ENCODE measurements at places on chromosomes 4 and X.

DNA sequence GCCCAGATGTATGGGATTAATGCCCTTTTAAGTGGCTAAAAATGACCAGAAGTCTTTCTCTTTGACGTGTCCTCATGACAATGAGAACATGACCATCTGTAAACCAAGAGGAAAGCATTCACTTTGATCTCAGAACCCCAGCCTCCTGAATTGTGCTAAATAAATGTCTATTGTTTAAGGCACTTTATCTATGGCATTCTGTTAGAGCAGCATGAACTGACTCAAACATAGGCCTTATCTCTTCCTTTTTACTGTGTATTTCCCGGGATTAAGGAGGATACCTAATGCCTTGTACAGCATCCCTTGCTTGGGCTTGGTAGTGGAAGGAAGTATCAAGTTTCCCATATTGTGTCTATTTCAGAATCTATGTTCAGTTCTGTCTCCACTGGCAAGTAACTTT, 47.2 kb upstream of the HS3ST1 start:
- DNase-seq = no peak

GRCh38 chrX:45537936-45538335, 337.3 kb upstream of the DIPK2B start:
- no peak for DNase-seq

GRCh38 chr4:157265281-157265680, 44.8 kb downstream of the GRIA2 start:
- no peak for DNase-seq

DNA sequence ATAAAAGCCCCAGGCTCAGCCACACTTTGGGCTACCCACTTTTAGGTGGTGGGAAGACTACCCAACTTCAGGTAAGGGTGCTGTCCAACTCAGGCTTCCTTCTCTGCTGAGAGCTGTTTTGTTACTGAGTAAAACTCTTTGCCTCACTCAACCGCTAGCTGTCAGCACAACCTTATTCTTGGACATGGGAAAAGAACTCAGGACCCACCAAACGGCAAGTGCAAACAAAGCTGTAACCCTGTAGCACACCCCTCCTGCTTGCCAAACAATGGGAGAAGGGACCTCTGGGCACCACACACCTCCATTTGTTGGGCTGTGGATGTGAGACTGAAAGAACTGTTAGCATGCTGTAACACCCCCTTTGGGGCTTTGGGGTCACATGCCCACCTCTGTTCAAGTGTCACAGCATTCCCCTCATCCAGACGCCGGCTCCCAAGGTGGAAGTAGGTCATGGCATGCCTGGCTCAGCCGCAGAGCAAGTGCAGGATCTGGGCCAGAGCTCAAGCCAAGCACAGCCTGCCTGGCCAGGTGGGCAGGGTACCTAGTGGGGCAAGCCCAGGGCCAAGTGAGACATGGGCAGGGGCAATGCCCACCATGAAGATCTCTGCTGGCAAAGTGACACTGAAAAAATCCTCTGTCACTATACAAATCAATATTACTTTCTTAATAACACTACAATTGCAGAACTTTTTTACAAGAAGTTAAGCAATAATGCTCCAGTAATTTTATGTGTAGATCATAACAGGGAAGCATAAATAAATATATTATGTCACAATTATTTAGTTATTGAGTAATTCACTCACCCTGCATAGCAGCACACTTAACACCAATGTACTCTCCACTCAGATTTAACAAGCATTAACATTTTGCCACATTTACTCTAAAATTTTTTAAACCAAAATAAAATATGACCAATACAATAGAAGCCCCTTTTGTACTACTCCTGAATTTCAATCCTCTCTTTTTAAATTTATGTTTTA, 107.2 kb downstream of the TBCK start:
- DNase-seq = no peak

DNA sequence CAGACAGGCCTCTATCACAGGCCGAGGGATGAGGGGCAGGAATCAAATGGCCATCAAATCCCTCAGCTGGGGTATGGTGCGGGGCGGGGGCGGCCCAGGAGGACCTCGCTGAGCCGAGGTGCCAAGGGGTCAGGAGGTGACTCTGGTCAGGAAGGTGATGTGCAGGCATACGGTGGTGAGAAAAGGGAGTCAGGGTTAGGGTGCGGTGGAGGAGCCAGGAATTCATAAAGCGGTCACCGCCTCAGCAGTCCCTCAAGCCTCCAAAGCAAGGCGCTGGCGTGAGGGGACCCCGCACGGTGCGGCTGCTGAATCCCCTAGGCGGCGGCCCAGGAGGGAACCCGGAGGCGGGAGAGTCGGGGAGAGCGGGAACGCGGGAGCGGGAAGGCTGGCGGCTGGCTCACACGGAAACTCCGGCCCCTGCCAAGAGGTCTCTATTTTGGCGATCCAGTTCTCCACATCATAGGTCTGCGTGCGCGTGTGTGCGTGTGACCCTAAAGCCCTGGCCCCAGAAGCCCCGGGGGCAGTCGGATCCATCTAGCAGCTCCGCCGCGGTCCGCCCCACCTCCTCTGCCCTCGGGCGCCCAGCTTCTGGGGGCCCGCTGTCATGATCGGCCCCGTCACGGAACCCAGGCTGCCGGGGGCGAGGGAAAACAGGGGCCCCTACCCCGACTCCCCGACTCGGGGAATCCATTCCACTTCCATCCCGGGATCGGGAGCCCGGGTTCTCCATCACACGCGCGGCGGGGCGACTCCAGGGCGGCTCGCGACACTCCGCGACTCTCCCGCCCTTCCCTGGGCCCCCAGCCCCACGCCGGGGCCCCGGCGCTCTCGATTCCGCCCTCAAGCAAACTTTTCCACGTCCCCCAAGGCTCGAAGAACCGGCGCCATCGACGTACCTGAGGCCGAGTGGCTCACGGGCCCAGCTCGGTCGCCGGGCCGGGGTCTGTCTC, 593 bp downstream of the ELF4 start:
- no peak for DNase-seq

DNA sequence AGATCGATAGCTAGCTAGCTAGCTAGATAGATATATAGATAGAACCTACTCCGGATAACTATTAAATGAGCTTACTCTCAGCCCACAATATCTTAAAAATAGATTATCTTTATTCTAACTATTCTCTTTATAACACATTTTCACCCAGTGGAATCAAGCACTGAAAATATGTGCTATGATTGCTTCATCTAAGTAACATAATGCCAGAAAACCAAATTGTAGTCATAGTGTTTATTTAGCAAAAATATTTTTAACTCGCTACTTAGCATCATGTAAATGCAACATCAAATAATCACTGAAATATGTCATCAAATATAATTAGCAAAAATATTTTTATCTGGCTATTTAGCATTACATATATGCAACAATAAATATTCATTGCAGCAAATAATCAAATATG, 1.5 kb downstream of the TMEM156 start:
- DNase-seq = no peak

DNA sequence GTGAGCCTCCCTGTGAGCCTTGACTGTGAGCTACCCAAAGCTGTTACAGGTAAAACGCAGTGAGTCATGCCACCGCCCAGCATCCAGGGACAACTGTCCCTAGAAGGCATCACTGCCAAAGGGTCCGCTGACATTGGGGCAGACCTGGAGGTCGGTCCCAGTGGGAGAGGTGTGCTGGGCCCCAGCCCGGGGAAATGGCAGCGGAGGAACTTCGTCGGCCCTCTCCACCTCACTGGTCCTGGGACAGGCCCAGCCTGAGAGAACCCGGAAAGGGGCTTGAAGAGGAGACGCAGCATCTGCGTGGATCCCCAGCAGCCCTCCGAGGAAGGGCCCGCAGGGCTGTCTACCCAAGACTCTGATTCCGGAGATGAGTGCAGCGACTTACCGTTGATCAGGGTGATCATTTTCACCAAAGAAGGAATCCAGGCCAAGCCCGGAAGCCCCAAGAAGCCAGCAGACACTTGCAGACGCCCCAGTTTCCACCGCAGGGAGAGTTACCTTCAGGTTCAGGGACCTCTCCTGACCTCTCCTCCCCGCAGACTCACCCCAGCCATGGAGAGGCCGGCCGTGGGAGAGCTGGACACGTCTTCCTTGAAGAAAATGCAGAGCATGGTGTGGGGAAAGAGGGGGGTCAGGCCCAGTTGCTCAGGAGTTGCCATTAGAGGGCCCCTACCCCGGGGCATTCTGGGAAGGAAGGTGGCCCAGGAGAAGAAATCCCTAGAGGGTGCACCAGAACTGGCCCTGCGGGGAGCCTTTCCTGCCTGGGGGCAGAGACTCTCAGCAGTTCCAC, 51.2 kb downstream of the CXorf49B start:
- DNase-seq = no peak

GRCh38 chr4:156948738-156949137, 22.9 kb downstream of the PDGFC start:
- DNase-seq = no peak

DNA sequence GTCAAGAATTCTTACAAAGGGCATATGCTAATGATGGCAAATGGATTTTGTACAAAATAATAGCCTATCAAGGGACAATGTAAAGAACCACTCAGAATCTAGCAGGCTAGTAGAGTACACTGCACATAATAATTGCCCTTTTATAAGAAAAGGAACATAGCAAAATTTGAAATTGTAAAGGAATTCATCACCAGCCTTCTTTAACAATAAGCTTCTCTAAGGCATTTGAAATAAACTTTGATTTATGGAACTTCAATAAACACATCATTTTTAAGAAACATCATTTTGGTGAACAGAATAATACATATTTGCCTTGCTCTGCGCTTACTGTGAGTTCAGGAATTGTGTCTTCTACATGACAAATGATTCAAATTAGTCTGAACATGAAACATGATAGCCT, 9.7 kb upstream of the ATP10D start:
- no peak for DNase-seq

GRCh38 chr4:73375328-73375741, 28.8 kb upstream of the ALB start:
- DNase-seq = no peak

Data from stimulated activated CD4-positive, alpha-beta T cell treated with anti-CD3 and anti-CD28 coated beads, TNF-alpha, amount 100 ng/mL, for 24 hours (primary cell).